ENCODE measurements at places on chromosomes 3 and 15.

- DNase-seq: no peak
These were observed 285.7 kb upstream of the MME start for GRCh38 chr3:154794391-154794790.

- DNase-seq: no peak
These were observed 121.8 kb upstream of the ATP11B start for GRCh38 chr3:182671541-182671940.

- peak; percentile 83 for DNase-seq
These were observed 1.5 kb upstream of the TNK2 start for GRCh38 chr3:195909644-195910498.

- DNase-seq: no peak
These were observed 12.4 kb upstream of the ZMAT3 start for GRCh38 chr3:179083977-179084376.

GRCh38 chr15:98703126-98703685, 54.9 kb downstream of the IGF1R start:
- DNase-seq: no peak

DNA sequence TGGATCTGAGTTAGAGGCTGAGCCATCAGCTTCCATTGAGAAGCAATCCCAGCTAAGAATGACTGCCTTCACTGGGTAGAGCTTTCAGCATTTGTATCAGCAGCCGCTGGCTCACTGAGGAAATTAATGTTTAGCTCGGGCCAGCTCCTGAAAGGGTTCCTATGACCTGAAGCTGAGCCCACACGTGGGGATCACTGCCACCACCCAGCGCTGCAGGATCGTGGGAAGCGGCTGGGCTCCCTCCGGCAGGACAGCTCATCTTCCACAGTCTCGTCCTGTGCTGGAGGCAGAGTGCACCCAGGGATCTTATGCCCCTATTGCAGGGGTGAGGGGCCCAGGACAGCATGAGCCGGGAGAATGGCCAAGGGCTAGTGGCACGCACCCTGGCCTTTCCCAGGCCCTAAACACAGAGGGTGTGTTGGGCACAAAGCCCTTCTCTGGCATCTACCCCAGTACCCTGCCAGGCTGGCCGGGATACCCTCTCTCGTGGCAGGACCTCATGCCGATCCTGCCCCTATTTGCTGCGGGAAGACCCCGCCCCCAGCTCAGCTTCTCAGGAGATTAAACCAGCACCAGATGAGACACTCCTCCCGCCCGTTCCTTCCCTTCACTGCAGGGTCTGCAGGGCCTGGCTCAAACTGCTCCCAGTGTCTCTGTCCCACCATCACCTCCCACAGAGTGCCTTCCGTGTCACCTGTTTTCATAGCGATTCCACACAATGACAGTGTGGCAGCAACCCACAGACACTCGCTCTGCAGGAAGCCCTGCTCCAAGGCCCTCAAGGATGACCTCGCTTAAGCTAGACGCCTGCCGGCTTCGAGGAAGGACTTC, 28.5 kb downstream of the KLHL25 start:
- no peak for DNase-seq

- no peak for DNase-seq
These were observed 108.0 kb upstream of the PRR20G start for GRCh38 chr3:127395663-127396355.

DNA sequence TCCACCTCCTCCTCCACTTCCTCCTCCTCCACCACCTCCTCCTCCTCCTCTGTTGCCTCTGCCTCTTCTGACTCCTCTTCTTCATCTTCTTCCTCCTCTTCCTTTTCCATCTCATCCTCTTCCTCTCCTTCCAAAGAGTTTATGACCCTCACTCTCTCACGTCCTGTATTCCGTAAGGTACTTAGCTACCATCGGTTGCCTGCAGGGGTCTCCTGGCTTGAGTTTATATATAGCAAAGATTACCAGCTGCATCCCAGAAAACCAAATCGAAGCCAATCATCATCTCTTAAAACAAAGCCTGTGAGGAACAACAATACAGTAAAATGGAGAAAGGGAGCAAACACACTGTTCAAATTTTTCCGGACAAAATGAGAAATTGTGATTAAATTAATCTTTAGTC, 317.4 kb downstream of the C3orf38 start:
- no peak for DNase-seq

GRCh38 chr3:195597229-195597628, 13.5 kb upstream of the APOD start:
- no peak for DNase-seq

DNA sequence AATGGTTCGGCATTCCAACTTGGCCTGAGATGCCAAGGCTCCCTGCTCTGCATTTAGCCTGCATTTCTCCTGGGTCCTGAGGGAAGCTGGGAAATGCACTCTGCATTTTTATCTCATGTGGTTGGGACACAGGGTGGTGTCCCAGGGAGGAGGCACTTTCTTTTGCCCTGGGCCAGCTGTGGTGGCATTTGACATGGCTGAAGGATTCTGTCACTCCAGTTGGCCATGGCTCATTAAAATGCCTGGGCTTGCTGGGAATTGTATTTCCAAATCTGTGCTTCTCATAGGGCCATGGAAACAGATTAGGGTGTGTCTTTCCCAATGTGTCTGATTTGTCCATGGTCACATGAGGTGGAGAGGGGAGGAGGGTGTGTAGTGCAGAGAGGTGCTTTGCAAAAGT, 128.3 kb upstream of the RGMA start:
- DNase-seq: no peak

DNA sequence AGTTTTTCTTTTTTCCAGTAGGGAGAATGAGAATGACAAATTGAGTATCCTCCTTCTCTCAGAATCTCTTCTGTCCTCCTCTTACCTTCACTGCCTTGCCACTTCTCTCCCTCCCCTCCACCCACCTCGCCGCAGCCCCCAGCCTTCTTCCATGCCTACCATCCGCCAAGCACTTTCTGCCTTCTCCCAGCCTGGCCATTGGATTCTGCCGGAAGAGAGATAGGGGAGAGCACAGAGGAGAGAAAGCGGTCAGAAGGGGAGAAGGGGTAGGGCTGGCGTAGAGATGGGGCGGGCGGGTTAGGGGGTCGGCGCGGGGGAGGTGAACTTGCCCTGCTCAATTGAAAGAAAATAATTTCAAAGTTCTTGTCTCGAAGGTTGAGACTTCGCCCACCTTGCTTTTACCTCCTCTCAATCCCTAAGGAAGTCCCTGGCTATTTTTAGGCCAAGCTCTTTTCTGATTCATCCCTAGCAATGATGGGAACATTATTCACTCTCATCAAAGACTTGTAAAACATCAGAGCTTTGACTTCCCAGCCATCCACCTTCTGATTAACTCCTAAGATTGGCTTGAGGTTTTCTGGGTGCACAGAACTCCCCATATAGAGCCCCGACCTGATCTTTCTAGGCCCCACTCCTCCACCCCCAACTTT, 811 bp downstream of the C3orf52 start:
- no peak for DNase-seq

- no peak for DNase-seq
These were observed 45.7 kb downstream of the TMEM44 start for GRCh38 chr3:194587438-194587931.

DNA sequence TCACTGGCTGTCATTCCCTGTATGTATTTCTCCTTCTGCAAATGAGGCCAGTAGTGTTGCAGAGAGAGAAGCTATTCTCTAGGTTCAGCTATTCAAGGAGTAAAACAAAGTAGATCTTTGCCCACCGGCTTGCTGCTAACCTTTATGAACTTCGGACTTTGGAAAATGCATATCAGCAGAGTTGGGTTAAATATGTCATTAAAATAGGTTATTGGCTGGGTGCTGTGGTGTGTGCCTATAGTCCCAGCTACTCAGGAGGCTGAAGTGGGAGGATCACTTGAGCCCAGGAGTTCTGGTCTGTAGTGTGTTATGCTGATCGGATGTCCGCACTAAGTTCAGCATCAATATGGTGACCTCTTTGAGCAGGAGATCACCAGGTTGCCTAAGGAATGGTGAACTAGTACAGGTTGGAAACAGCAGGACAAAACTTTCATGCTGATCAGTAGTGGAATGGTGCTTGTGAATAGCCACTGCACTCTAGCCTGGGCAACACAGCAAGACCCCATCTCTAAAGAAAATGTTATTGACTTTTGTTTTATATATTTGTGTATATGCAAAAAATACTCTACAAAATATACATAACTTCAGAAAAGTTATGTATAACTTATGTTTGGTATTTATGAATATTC, 53.4 kb downstream of the SACM1L start:
- no peak for DNase-seq

- no peak for DNase-seq
These were observed 424.7 kb upstream of the THBS1 start for GRCh38 chr15:39156166-39156565.

- DNase-seq: no peak
These were observed 5.6 kb downstream of the GALNT15 start for GRCh38 chr3:16179771-16180736.

GRCh38 chr15:43279496-43279895, 12.8 kb upstream of the TGM5 start:
- DNase-seq: no peak

GRCh38 chr15:78620021-78620526, 722 bp downstream of the CHRNA3 start:
- peak; percentile 74 for DNase-seq

DNA sequence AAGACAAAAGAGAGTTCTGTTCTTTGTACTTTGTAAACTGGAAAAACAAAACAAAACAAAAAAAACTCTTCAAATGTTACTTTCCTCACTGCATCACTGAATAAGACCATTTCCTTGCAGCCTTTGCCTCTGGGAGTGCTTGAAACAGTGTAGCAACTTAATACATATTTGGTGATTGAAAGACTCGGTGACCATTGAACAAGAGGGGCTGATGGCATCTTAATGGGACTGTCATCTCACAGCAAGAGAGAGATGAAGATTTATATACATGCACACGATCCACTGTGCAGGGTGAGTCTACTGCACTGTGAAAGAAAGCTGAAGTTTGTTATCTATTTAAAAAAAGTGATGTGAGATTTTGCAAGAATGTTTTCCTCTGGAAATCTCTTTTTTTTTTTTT, 111.9 kb upstream of the KLHL25 start:
- no peak for DNase-seq

- DNase-seq: no peak
These were observed 69.4 kb downstream of the MEF2A start for GRCh38 chr15:99635145-99635544.

- peak; percentile 96 for DNase-seq
These were observed 12.3 kb downstream of the NUDT16 start for GRCh38 chr3:131393868-131394267.

GRCh38 chr3:39415983-39416382, 9.5 kb downstream of the RPSA start:
- DNase-seq: no peak

DNA sequence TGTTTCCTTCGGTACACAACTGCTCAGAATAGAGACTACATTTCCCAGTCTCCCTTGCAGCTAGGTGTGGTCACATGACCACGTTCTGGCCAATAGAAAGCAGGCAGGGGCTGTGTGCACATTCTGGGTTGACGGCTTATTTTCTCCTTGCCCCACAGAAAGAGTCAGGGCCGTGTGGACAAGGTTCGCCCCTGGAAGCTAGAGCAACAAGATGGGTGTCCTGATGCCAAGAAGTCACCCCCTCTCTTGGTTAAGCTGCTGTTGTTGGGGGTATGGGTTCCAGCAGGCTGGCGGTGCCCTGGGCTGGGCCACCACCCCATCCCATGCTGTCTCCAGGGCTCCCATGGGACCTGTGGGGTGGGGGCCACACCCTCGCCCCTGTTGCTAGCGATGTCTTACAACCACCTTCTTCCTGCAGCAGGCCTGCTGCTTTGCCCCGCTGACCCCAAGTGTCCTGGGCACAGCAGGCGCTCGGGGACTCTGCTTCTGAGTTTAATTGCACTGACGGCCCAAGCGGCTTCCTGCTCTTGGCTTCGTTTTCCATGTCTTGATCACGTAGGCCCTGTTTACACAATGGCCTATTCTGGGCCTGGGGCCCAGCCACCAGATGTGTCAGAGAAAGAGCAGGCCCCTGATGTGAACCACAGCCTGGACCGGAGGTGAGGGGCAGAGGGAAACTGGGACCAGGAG, 24.9 kb downstream of the ABTB1 start:
- peak; percentile 92 for DNase-seq

- no peak for DNase-seq
These were observed 99.7 kb downstream of the LRIG1 start for GRCh38 chr3:66401157-66401550.

- peak; percentile 45 for DNase-seq
These were observed 483 bp downstream of the EHD4 start for GRCh38 chr15:41971895-41972252.

- no peak for DNase-seq
These were observed 69.8 kb downstream of the OPA1 start for GRCh38 chr3:193662757-193663322.

DNA sequence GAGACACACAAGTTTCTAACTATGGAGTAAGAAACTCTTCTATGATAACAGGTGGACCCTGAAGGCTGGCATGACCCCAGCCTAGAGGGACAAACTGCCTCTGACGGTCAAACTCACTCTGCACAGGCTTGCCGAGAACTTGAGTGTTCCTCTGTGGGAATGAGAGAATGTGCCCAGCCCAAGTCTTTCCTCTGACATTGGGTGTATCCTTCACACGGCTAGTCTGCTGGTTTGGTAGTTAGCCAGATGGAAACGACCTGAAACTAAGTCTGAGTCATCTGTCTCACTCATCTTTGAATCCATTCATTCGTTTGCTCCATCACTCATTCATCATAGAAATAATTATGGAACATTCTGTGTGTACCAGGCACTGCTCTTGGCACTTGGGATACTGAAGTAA, 198.4 kb downstream of the ATP10A start:
- DNase-seq: no peak

DNA sequence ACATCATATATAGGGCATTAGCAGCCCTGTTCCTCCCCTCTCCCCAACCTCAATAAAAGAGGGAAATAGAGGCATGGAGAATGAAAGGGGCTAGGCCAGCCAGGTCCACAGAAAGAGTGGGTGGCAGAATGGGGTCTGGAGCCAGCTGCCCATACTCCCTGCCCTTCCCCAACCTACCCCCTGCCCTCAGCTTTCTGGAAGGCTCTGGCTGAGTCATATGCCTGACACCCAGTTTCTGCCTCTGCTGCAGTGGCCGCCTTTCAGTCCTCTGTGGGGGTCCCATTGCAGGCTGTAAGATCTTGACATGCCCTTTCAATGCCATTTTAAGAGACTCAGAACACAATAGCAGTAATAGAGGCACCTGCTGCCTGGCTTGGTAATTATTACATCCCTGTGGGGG, 95.7 kb downstream of the LINGO1 start:
- DNase-seq: no peak
